ENCODE measurements at places on chromosomes 3 and 15.
A peak's percentile ranks its signal among the peaks of the same experiment; 100 is the strongest.

DNA sequence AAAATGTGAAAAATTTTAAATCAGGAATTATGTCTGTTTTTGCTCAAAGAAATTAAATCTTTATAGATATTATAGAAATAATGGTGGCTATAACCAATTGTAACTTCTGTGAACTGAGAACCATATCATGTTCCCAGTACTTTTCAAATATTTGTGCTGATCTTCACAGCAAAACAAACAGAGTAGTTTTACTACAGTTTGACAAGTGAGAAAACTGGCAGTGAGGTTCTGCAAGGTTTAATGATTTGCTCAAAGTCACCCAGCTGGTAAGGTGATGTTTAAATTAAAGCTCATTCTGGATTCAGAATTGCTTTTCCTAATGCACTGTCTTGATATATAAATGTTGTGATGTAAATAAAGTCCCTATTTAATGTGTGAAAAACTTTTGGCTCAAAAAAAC lies 22.0 kb upstream of the SPTSSB start:
- no peak for DNase-seq

DNA sequence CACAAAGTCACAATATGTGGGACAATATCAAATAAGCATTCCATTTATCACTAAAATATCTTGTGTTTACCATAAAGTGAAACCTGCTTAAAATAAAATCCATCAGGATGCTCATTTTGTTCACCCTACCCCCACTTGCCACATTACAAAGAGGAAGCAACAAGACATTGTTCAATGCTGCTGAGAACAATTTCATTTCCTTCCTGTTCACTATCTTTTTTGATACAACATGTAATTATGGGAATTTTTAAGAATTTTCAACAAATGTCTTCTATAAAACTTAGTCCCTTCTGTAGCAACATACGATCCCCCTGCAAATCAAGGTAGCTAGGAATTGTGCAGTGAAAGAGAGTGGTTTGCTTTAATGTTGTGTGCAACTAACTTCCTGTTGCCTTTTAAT lies 34.9 kb upstream of the GPR160 start:
- no peak for DNase-seq

DNA sequence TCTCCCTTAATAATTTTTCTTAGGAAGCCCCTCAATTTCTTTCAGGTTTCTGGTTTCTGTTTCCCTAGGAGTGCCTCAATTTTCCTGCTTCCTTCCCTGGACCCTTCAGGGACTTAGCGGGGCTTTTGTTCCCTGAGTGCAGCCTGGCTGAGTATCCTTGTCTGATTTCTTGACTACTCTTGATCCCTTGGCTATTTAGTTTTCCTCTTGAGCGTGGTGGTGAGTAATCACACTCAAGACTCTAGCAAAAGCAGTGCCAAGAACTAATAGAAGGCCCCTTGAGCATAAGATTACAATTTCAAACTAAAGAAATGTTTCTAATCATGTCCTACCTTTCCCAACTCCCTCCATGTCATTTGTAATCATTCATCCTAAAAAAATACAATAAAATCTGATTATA lies 94.3 kb upstream of the C3orf80 start:
- DNase-seq, result no peak

GRCh38 chr3:4888913-4889846 lies 90.1 kb upstream of the BHLHE40 start:
- DNase-seq, result no peak

DNA sequence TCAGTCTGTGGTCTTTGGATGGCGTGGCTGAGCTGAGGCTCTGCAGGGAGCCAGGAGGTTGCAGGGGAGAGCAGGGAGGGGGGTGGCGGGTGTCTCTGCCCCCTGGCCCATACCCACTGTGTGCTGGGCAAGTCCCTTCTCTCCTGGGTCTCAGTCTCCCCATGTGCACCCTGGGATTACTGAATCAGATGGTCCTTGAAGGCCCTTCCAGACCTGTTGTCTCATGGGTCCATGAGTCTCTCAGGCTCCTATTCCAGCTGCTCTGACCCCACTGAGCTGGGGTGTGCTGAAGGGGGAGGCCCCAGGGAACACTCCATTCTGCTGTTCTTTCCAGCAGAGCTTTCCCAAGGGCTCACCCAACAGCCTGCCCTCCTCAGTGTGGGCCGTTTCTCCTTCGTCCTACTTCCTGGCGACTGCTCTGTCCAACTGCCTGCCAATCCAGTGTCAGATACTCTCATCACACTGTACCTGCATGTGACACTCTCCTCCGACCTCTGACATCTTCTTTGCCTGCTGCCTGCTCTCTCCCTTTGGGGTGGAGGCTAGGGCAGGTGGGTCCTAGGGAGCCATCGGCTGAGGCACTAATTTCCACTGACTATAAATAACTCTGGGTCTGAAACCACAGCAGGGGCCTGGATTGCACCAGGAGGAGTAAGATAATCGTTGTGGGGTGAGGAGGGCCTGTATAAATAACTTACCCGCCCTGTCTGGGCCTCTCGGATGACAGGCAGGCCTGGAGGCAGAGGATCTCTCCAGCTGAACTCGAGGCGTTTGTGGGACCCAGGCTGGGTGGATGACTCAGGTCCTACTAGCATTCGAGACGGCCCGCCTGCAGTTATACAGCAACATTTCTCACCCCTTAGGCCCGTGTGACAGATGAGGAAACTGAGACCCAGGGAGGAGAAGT lies 67.1 kb downstream of the ATP2B2 start:
- DNase-seq, result no peak

DNA sequence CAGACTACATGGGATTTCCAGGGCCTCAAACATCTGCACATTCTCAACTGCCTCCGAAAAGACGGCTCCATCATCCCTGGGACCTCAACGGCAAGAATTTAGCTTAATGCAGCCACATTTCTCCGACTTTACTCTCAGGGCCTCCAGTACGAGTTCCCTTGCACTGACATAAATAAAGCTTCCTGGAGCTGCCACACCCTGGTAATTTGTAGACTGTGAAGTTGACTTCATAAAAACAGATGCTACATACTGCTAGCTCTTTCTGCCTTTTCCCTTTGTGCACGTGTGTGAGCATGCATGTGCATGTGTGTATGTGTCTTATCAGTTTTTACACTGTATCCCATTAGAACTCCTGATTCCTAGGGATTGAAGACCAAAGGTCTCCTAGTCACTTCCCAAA lies 122.7 kb downstream of the NTRK3 start:
- DNase-seq, result no peak

GRCh38 chr3:186525369-186526255 lies 18.6 kb downstream of the CRYGS start:
- no peak for DNase-seq

GRCh38 chr15:71330638-71331162 lies 215.4 kb downstream of the THSD4 start:
- no peak for DNase-seq

DNA sequence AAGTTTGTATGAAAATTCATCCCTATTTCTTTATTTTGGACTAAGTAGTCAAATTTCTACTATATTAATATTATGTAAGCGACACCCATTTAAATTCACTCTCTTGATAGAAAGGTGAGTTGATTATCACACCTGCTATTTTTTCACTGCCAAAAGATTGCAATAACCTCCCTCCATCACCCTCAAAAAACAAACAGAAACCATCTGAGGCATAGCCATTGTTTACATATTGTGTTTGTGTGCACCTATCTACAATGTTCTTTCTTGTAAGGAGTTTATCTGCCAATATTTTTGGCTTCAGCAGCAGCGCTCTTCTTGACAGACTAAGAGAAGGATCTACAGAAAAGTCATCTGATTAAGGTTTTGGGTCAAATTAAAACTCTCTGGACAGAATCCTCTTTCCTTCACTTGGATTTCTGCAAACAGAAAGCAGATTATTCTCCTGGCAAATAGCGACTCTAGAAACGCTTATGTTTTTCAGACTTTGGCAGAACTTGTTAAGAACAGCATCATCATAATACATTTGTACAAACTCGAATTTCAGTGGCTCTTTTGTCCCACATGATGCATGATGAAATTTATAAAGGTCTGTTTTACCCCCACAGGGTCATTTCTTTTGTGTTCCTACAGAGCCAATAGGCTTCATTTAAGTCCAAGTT lies 48.6 kb downstream of the KCNMB2 start:
- peak; percentile 73 for DNase-seq

- no peak for DNase-seq
These were observed 47.5 kb upstream of the EPHB3 start for GRCh38 chr3:184514171-184514490.

- no peak for DNase-seq
These were observed 106.5 kb downstream of the ERC2 start for GRCh38 chr3:56361731-56362130.

- no peak for DNase-seq
These were observed 639 bp upstream of the POLR2M start for GRCh38 chr15:57705746-57706404.

- DNase-seq, result no peak
These were observed 720.9 kb upstream of the SEMA6D start for GRCh38 chr15:46996359-46996758.

DNA sequence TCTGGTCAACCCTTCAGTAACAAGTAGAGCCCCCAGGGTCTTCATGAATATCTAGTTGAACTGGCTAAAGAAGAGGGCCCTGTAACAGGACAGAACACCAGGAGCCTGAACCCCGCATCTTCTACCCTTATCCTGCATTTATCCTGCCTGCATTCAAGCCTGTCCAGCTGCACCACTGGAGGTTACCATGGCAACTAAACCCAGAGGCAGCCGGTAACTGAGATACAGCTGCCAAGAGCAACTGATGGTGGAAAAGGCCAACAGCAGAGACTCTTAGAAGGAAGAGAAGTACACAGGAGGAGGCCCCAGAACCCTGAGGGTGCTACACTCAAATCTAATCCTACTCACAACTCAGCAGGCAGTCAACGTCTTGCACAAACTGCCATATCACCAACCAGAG lies 3.7 kb upstream of the PRKAR2A start:
- no peak for DNase-seq

DNA sequence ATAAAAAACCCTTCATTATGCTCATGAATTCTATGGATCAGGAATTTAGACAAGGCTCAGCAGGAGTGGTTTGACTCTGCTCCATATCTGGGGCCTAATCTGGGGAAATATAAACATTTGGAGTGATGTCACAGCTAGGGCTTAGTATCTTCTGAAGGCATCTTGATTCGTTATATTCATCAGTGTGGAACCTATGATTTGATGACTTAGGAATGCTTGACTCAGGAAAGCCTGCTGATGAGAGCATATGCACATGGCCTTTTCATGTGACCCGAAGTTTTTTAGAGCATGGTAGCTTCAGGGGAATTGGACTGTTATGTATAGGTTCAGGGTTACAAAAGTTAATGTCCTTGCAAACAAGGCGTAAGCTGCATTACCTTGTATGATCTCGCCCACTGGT lies 184.9 kb upstream of the LRRC3B start:
- no peak for DNase-seq

DNA sequence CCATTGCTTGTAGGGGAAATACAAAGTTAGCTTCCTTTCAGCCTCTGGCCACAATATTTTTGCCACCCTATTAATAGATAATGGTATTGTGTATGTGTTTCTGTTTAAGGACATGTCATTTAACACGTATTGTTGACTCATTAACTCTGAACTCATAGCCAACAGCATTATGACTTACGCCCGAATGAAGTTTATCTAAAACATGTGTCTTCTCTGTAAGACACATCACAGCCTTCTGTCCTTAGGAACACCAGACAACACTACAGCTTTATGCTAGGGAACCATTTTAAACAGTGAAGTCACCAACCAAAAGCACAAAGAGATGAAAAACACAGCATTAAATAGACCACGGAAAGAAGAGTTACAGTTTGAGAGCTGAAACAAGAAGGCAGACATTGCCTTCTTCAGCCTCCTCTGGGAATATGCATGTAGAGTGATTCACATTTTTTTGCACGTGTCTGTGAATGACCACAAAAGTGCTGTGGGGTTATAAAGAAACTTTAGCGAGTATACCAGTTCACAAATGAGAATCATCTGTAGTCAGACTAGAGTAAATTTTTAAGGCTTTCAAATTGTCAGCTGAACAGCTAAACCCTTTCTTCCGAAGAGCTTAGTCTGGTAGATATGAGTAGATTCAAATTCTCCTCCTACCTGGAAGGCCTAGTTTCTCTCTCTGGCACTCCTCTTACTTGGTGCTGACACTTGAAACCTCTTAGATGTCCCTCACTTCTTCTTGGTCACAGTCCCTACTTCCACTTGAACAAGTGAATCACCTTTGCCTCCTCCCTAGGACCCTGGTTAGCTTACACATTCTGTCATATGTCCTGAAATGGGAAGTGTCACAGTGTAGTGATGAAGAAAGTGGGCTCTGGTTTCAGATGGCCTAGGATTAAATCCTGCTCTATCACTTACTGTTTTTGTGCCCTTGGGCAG lies 32.2 kb downstream of the MCTP2 start:
- DNase-seq, result no peak

- no peak for DNase-seq
These were observed 678 bp upstream of the TFG start for GRCh38 chr3:100708644-100708988.

GRCh38 chr15:40807888-40808461 lies 702 bp upstream of the DNAJC17 start:
- DNase-seq, result no peak

- DNase-seq, result no peak
These were observed 31.3 kb upstream of the SETMAR start for GRCh38 chr3:4271834-4272233.

DNA sequence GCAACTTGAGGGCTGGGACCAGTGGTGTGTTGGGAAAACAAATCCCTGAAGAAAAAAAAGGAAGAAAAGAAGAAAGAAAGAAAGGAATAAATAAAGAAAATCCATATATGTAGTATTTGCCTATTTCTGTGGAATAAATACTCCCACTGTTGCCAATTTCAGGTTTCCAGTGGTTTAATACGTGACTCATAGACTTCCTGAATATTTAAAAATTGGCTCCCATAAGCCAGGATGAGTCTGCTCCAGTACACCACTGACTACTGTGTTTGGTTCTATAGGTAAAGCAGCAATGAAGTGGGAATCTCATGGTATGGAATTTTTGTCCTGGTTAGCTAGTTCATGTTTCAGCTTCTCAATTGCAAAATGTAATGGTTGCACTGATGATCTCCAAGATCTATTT lies 31.6 kb downstream of the PYDC2 start:
- no peak for DNase-seq

GRCh38 chr3:164302622-164303021 lies 775.7 kb downstream of the SI start:
- no peak for DNase-seq

- DNase-seq, result no peak
These were observed 74.0 kb upstream of the TCF12 start for GRCh38 chr15:56844471-56844870.

- no peak for DNase-seq
These were observed 121.5 kb upstream of the ABHD17C start for GRCh38 chr15:80573606-80574005.

- no peak for DNase-seq
These were observed 161.0 kb upstream of the RORA start for GRCh38 chr15:61390138-61390537.

DNA sequence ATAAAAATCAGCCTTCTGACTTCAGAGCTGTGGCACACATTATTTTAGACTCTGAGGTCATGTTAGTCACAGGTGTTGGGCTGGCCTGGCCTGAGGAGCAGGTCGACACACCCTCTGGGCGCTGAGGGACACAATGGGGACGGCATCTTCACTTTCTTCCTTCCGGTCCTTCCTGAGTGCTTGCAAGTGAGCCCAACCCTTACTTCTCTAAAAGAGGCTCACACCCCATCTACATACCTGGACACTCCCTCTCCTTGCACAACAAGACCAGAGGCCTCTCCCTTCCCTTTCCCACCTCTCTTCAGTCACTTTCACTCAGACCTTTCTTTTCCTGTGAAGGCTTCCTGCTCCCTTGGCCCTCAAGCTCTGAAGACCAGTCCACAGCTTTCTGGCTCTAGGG lies 85.4 kb downstream of the XXYLT1 start:
- DNase-seq, result no peak

- DNase-seq, result no peak
These were observed 269.0 kb downstream of the ABHD5 start for GRCh38 chr3:43959498-43960447.
